ENCODE measurements at places on chromosomes 7 and 10.

DNA sequence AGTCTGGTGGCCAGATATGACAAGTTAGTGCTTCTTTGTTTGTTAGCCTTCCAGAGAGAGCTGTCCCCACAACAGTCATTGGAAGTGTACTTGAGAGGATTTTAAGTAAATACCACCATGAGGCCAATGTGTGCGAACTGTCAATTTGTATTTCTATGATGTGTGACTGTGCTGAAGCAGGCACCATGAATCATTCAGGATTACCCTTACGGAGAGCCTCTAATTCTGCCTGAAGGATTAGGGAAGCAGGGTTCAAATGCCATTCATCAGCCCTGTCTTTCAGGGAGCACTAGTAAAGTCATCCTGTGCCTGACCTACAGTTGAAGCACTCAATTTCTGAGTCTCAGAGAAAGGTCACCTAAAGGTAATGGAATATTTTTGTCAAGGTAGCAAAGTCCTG is 109.3 kb downstream of the GATA3 start:
- no peak overlapping the region for H3K4me3 ChIP-seq
- no peaks in the 10 kb centered on the region for H3K36me3 ChIP-seq
- no peaks in the 10 kb centered on the region for H3K27me3 ChIP-seq
- no peak overlapping the region for H3K27ac ChIP-seq
- DNase-seq: no peak

DNA sequence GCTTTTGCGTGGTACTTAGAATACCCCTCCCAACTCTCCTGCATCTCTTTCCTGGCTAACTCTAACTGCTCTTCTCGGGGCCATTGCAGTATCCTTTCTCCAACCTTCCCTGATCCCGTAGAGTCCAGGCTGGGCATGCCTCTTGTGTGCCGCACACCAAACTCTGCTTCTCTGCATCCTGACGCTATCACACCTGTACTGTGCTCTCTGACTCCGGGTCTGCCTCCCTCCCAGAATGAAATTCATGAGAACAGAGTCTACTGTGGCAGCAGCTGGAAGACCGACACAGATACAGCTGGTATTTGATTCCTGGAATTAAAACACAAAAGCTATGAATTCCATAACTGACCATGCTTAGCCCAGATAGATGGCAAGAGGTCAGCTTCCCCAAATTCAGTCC is 60.9 kb downstream of the C10orf67 start:
- no peak overlapping the region for H3K27ac ChIP-seq
- no peak overlapping the region for H3K4me3 ChIP-seq
- H3K4me1 ChIP-seq: peaks cover 23% of the 10 kb centered on the region

- H3K4me3 ChIP-seq: no peak overlapping the region
- no peak for DNase-seq
- H3K27me3 ChIP-seq: no peaks in the 10 kb centered on the region
Observed at GRCh38 chr7:116988363-116988989, 35.2 kb downstream of the ST7 start.

DNA sequence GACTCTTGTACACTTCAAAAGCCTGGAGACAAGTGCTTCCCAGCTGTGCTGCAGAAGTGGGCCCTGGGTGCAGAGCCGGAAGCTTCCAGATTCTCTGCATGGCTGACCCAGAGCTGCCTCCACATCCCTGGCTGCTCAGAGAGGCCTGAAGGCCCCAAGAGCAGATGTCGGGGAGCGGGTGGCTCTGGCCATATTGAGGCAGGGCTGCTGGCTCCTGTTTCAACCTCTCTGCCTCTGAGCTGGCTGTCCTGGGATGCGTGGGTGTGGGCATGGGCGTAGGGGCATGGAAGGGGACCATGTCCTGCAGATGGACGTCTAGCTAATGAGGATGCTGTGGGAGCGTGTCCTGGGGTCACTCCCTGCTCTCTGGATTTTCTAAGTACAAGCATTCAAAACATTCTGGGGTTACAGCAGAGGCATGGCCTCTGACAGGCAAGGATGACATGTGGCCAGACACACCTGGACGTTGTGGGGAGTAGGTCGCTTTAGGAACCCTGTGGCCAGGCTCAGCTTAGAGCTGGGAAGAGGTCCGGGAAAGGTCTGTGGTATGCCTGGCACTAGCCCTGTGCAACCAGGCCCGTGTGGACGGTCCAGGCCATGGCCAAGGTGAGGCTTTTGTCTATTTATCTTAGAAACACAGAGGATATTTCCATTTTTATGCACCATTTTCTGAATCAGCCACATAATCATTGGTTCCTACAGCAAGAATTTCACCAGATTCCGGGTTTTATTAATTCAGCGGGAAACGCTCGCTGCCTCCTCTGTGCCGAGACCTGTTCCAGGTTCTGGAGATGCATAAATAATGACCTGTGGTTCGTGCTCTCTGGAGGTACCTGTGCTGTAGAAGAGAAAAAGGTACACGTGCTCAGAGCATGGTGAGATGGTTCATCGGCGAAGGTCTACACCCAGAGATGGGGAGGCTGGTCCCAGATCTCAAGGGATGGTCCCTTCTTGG is 361.1 kb downstream of the GLRX3 start:
- no peak overlapping the region for H3K27ac ChIP-seq
- no peak for DNase-seq
- no peaks in the 10 kb centered on the region for H3K27me3 ChIP-seq
- H3K36me3 ChIP-seq: no peaks in the 10 kb centered on the region

- peaks cover 30% of the 10 kb centered on the region for H3K4me1 ChIP-seq
- no peaks in the 10 kb centered on the region for H3K27me3 ChIP-seq
Observed at GRCh38 chr10:97711640-97712572, 1.6 kb upstream of the MARVELD1 start.

DNA sequence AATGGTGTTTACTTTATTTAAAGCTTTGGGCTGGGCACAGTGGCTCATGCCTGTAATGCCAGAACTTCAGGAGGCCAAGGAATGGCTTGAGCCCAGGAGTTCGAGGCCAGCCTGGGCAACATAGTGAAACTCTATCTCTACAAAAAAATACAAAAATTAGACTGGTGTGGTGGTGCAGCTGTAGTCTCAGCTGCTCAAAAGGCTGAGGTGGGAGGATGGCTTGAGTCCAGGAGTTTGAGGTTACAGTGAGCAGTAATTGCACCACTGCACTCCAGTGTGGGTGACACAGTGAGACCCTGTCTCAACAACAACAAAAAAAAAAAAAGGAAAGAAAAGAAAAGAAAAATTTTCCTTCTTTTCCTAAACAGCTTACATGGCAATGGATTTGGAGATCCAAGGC is 22.0 kb downstream of the SLC16A9 start:
- no peak for DNase-seq
- no peaks in the 10 kb centered on the region for H3K36me3 ChIP-seq
- H3K4me3 ChIP-seq: no peak overlapping the region
- no peaks in the 10 kb centered on the region for H3K4me1 ChIP-seq

GRCh38 chr10:18109341-18109870 is 30.8 kb upstream of the CACNB2 start:
- no peaks in the 10 kb centered on the region for H3K4me1 ChIP-seq
- no peak overlapping the region for H3K4me3 ChIP-seq
- no peak for DNase-seq

- H3K4me3 ChIP-seq: no peak overlapping the region
- no peaks in the 10 kb centered on the region for H3K27me3 ChIP-seq
- H3K27ac ChIP-seq: no peak overlapping the region
Observed at GRCh38 chr10:61592581-61592980, 70.1 kb upstream of the CABCOCO1 start.

- H3K4me1 ChIP-seq: no peaks in the 10 kb centered on the region
- no peaks in the 10 kb centered on the region for H3K27me3 ChIP-seq
- peaks cover 20% of the 10 kb centered on the region for H3K36me3 ChIP-seq
- DNase-seq: no peak
- no peak overlapping the region for H3K27ac ChIP-seq
- H3K4me3 ChIP-seq: no peak overlapping the region
Observed at GRCh38 chr10:6119962-6120361, 31.1 kb downstream of the RBM17 start.

DNA sequence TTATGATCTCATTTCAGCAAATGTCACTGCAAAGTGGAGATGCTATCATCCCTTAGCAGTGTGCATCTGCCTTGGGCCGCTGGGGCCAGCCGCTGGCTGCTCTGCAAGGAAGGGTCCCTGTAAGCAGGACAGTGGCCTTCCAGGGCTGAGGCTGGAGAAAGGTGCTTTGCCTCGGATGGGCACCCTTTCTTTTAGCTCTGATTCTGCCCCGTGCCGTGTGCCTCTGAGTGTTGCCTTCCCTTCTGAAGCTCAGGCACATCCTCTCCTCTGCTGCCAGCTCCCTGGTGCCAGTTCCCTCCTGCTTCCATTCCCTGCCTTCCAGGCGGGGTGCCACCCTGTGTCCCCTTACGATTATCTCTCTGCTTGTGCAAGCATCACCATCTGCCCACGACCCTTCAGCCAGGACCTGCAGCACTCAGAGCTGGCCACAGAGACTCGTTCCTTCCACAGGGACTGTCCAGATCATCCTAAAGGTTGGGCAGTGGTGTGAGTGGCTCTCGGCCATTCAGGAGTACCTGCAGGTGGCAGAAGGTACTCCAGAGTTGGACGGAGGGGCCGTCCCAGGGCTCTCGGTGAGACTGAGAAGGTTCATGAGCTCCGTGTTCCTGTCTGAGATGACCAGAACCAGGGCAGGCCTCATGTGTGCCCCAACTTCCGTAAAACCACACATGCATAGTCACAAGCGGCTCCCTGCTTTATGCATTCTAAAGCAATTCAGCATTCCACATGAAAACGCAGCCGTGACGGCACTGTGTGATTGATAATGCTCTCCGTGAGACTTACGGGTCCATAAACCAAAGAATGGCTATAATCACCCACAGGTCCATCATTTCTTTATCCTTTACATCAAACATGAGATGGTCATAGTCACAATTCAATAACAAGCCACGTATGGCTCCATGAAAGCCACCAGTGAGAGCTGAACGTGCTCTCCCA is 371.4 kb downstream of the DNAJB6 start:
- no peak overlapping the region for H3K4me3 ChIP-seq

DNA sequence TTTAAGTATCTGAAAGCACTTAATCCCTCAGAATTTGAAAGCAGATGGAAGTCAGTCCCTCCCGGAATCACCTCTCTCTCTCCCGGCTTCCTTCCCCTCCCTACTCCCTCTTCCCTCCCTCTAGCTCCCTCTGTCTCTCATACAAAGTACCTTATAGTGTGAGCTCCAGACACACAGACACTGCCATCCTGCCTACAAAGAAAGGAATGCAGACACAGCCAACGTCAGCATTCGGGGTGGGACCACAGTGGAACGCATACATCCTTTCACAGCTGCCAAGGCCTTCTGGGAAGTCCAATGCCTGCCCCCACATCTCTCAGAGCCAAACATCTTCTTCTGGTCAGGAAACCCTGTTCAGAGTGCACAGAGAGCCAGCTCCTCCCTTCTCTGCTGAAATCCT is 9.3 kb downstream of the NOD1 start:
- peak; percentile 96 for DNase-seq
- H3K4me3 ChIP-seq: no peak overlapping the region
- no peaks in the 10 kb centered on the region for H3K36me3 ChIP-seq
- H3K4me1 ChIP-seq: peaks cover 14% of the 10 kb centered on the region
- no peaks in the 10 kb centered on the region for H3K27me3 ChIP-seq
- peak overlapping the region; percentile 69 for H3K27ac ChIP-seq

GRCh38 chr7:127365957-127366315 is 26.6 kb downstream of the ZNF800 start:
- no peaks in the 10 kb centered on the region for H3K4me1 ChIP-seq
- no peak for DNase-seq
- no peak overlapping the region for H3K27ac ChIP-seq
- no peaks in the 10 kb centered on the region for H3K36me3 ChIP-seq
- no peaks in the 10 kb centered on the region for H3K27me3 ChIP-seq

DNA sequence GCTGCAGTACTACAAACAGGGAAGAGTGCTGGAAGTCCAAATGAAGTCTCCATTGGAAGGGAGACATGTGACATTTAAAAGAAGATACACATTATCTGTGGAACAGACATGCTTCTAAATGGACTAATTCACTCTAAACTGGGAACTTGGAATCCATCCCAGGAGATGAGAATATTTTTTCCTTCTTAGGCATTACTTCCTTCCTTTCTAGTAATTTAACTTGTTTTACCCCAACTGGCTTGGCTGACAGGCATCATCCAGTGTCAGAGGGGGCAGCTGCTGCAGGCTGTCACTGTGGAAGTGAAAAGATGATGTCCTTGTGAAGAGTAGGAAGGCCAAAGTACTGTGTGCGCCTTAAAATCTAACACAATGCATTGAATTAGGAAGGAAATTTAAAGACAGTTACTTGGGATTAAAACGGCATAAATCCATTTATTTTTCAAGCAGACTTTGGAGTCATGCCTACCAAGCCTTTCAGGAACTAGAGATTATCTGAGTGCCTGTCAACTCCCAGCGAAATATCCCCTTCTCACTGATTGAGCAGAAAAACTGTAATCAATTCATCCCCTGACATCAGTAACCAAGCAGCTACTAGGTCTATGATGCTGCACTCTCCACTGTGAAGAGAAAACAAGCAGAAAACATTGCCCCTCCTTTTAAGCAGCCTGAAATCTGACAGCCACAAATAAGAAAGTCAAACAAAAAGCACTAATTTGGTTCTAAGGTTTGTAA is 161.2 kb downstream of the DGKI start:
- no peaks in the 10 kb centered on the region for H3K36me3 ChIP-seq
- peaks cover 11% of the 10 kb centered on the region for H3K4me1 ChIP-seq
- H3K27ac ChIP-seq: no peak overlapping the region
- H3K27me3 ChIP-seq: no peaks in the 10 kb centered on the region

DNA sequence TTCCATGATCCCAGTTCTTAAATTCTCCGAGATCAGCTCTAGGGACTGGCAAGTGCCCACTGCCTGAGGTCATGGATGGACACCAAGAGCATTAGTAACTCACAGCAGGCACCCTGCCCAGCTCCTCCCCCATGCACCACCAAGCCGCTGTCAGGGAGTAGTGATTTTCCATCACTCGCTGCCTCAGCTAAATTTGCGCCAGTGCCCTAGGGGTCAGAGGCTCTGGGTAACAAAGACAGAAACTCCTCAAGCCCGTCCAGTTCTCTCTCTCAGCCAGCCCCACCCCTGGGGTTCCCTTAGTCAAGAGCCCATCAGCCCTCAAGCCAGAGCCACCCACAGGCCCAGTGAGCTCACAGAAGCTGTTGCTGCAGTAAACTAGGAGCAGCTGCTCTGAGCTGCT is 30.0 kb downstream of the PAX2 start:
- no peak overlapping the region for H3K4me3 ChIP-seq
- H3K27ac ChIP-seq: no peak overlapping the region
- H3K36me3 ChIP-seq: no peaks in the 10 kb centered on the region
- peaks cover 8% of the 10 kb centered on the region for H3K4me1 ChIP-seq

GRCh38 chr10:111072232-111072631 is 4.6 kb upstream of the ADRA2A start:
- no peaks in the 10 kb centered on the region for H3K36me3 ChIP-seq
- peaks cover 17% of the 10 kb centered on the region for H3K27me3 ChIP-seq
- H3K4me3 ChIP-seq: no peak overlapping the region

DNA sequence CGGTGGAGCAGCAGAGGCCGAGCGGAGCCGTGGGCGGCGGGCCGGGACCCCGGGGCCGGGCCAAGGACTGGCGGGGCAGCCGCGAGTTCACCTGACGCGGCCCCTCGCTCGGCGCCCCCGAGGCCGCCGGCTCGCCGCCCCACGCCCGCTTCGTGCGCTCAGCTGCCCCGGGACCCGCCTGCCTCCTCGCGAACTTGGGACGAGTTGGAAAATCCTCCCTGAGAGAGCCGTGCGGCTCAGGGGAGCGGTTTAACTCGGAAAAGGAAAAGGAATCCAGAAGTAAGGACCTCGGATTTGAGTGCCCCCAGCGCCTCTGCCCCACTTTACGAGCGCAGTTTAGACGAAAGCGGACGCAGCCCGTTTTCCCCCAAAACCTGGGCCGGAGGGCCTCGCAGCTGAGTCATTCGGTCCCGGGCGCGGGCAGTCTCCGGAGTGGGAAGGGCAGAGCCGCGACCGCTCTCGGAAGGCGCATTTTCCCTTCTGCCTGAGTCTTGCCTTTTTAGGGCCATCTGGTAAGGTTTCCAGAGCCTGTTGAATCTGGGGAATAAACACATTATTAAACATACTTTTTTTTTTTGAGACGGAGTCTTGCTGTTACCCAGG is 744 bp downstream of the CREM start:
- H3K4me3 ChIP-seq: peak overlapping the region; percentile 91
- H3K27ac ChIP-seq: peak overlapping the region; percentile 99
- DNase-seq: peak; percentile 59
